NCI-H1092 treated with DMSO at 0.1 percent for 48 hours (cell line): ENCODE measurements at places on chromosomes 1 and 21.

GRCh38 chr1:39258925-39259244, 54.4 kb downstream of the MACF1 start:
- DNase-seq = no peak

- peak; percentile 39 for DNase-seq
These were observed 292.1 kb upstream of the VAMP3 start for GRCh38 chr1:7478809-7479499.

- no peak for DNase-seq
These were observed 822.8 kb downstream of the BRINP3 start for GRCh38 chr1:189654906-189655305.

DNA sequence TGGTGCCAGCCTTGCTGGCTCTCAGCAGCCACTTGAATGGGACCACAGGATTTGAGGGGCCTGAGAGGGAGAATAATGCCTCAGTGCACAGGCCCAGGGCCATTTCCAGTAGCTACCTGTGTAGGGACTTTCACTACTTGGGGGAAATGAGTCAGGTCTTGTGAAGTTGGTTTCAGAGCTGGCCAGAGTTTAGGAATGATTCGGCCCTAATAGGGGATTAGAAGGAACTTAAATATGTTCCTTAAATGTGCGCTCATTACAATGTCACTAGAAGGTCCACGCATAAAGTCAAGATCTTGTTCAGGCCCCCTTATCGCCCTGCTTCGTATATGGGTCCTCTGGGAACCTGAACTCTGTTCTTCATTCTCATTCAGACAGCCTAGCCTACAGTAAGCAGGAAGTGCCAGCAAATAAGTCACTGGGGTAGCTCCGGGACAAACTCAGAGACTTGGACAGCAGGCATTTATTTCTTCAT, 5.6 kb upstream of the AKR1A1 start:
- no peak for DNase-seq

GRCh38 chr1:89530444-89531089, 5.9 kb downstream of the LRRC8B start:
- no peak for DNase-seq

DNA sequence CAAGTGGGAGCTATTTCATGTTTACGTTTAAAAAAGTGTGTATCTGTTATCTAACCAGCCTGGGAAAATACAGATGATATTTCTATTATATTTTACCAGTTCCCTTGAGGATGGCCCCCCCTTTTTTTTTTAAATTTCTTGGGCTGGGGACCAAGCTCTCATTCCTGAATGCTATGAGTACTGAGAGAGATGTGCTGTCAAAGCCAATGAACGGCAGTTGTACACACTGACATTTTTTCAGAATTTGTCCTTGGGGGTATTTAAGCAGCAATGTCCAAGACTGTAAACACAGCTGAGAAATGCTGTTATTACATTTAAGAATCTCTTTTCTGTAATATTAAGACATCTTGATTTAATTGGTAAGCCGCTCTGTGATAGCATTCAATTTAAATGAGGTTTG, 177.9 kb downstream of the ST6GALNAC3 start:
- no peak for DNase-seq

DNA sequence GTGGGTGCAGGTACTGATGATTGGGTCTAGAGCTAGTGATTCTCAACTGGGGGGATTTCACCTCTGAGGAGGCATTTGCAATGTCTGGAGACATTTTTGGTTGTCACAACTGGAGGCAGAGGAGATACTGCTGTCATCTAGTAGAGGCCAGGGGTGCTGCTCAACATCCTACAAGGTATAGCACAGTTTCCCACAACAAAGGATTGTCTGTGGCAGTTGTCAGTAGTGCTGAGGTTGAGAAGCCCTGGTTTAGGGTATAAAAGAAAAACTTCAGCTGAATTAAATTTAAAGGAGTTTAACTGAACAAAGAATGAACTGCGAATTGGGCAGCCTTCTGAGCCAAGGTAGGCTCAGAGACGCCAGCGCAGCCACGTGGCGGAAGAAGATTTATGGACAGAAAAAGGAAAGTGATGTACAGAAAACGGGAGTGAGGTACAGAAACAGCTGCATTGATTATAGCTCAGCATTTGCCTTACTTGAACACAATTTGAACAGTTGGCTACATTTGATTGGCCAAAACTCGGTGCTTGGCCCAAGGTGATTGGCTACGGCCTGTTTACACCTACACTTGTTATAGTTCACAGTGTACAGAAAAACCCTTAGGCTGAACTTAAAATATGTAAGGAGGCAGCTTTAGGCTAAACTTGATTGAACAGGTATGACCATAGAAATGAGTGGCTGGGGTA, 40.4 kb downstream of the MPZL1 start:
- DNase-seq = no peak
